ENCODE measurements at places on chromosomes 7 and 10.

DNA sequence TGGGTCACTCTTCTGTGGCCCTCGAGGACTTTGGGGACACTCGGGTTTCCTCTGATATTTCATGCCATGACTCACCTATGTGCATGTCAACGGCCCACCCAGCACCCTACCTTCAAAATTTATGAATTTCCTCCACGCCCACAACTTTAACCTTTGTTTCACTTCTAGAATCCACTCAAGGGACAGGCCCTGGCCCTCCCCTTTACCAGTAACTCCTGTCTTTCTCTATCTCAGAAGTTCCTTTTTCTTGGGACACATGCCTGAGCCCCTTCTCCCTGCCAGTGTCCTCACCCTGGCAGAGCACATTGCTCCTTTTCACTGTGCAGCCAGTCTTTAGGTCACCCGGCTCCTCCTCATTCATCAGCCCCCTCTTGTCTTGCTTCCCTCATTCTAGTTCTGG lies 282.5 kb upstream of the KLF6 start:
- no peak for DNase-seq

- peak; percentile 4 for DNase-seq
Observed at GRCh38 chr10:98086837-98087708, 47.4 kb upstream of the R3HCC1L start.

GRCh38 chr7:11847336-11847735 lies 15.3 kb upstream of the THSD7A start:
- no peak for DNase-seq

GRCh38 chr7:54477083-54477482 lies 65.1 kb upstream of the VSTM2A start:
- DNase-seq = no peak

DNA sequence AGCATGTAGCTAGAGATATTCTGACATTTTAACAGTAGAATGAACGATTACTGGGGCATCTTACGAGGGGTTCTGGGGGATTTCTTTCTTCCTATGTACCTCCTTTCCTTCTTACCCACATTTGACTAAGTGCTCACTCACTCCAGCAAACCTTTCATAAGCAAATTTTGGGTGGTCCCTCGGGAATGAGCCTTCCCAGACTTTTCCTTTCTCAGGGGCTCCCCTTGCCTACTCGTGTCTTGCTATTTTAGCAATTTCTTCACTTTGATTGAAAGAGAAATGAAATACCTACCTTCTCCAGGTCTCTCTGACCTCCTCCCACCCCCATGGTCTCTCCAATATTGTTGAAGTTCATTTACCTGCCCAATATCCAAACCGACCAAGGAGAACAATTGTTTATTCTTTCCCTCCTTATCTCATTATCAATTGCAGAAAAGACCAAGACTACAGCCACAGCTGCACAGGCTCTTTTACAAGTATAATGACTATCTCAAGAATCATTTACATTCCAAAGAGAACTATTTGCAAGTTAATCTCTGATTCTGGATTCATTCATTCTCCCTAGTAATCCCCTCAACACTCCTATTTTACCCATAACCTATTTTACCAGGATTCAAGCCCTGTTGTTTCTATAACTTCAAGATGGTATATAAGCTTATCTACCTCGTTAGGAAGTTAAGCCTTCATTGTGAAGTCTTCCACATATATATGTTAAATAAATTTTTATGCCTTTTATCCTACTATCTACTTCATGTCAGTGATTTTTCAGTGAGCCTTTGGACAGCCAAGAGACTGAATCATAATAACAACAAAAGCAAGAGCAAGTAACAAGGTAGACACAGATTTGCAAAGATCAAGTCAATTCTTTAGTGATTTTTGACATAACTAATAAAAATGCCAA lies 480.6 kb downstream of the IPMK start:
- DNase-seq = no peak

DNA sequence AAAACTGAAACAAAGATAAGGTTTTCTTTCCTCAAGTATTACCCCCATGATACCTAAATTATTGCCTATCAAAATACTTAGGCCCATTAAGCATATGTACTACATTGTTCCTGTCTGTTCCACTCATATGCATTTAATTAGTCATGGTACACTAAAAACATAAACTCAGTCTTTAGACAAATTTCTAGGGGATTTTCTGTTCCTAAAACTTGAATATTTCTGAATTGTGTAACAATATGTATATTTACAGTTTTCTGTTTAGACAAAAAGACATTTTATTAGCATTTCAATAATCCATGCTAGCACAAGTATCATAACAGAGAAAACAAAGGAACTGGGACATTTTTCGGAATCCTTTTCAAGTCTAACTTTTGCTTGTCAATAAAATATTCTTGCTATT lies 234.2 kb downstream of the CRPPA start:
- DNase-seq = no peak

DNA sequence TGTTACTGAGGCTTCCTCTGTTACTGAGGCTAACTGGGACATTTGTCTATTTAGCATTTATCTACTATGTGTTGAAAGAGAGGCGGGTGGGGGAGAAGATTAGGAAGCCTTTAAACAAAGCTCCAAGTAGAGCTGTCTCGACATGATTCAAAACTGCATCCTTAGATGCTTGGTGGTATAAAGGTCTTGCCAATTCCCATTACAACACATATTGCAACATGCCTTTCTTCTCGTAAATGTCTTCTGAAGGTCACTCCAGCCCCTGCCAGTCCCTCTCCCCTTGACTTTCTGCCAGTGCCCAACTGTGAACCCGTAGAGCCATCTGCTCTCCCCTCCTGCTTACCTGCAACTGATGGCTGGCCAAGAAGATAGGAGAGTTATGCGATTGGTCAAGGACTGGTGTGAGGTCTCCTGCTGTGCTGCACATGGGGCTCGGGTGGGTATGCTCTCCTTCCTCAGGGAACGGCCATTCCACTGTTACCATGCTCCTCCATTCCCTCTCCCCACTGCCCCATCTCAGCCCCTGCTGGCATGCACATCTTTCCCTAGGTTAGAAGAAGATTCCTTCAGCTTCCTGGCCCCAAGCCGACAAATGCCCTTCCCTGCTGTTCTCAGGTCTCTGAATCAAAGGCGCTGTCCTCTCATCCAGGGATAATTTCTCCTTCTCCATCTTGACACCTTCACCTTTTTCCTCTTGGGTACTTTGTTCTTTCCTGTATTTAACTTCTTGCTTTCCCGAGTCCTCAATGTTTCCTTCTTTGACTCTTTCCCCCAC lies 43.6 kb upstream of the ZNF32 start:
- DNase-seq = no peak

DNA sequence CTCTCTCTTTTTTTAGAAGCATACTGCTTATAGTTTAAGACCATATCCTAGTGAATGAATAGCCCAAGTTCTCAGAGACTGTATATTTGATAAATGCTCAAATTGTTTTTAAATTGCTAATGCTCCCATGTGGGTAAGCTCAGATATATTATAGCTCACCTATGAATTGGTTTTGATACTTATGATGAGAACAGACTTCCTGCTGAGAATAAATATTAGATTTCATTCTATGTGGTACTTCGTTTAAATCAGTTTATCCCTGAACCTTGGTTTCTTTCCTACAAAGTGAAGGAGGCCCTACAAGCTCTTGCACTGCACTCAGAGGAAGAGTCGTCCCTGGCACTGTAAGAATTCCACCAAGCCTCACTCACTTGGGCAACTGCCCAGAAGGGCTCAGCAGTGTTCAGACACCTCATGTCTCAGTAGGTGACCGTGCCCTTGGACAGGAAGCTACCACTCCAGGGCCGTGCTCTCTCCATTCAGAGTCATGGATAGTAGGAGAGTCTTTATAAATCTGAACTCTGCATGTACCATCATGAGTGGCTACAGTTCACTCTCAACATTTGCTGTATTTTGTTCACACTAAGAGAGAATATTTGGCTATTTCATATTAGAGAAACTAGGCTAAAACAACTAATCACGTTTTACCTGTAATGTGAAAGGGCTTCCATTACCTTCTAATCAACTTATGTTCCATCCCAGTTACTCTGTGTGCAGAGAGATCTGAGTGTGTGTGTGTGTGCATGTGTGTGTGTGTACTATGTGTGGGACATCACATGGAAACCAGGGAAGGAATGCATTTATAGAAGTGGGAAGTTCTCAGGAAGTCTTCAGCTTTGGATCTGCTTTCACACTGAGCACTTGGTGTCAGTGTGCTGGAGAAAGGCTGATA lies 93.8 kb downstream of the PTPRE start:
- no peak for DNase-seq

DNA sequence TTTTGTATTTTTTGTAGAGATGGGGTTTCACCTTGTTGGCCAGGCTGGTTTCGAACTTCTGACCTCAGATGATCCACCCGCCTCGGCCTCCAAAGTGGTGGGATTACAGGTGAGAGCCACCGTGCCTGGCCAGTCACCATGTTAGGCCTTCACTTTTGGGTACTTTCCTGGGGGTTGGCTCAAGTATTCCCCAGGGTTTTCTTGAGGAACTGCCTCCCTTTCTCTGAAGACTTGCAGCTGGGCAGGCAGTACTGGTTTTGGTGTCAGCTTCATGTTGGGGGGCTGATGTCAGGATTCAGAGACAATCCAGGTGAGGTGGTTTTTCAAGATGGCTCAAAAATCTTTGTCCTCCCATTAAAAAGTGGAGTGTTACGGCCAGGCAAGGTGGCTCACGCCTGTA lies 7.7 kb downstream of the ZNHIT1 start:
- no peak for DNase-seq

GRCh38 chr10:21347043-21347784 lies 178.3 kb downstream of the SKIDA1 start:
- DNase-seq = no peak

- DNase-seq = no peak
Observed at GRCh38 chr10:132166216-132166950, 20.4 kb upstream of the DPYSL4 start.

- DNase-seq = peak; percentile 85
Observed at GRCh38 chr7:105014693-105015389, 836 bp downstream of the KMT2E start.

GRCh38 chr7:117248829-117249228 lies 74.0 kb downstream of the WNT2 start:
- DNase-seq = no peak

DNA sequence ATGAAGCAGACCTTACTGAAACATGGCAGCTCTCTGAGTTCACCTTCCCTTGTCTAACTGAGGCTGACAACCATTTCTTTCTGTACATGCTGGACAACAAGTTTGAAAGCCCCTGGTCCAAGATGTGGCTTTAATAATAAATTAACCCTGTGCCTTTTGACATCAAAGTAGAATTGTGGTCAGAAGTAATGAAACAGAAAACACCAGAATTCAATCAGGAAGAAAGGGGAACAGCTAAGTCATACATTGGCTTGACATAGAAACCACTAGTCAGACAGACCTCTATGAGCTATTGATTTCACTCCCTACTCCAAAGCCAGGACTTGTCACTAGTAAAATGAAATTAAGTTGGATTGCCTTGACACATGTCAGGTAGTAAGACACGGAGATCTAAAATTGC lies 175.2 kb upstream of the ASAH2 start:
- no peak for DNase-seq

DNA sequence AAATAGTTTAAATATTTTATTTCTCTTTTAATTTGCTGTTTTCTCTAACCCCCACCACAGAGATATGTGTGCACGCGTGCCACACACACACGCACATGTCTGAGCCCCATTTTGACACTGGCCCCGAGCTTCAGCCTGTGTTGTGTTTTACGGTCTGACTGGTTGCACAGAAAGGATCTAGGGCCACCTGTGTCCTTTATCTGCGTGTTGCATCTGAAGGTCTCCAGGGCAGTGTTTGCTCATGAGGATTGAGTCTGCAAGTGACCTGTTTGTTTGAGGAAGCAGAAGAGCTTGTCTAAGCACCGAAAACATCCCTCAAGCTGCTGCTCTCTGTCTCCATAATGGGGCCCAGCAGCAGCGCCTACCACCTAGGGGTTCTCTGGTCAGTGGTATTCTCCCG lies 266.4 kb upstream of the LYZL1 start:
- DNase-seq = no peak

GRCh38 chr7:143183024-143183423 lies at the start of gene TAS2R39:
Gene TAS2R39, plus strand, starts transcription at chr7:143183419. Its CDS starts 0 bp downstream, at chr7:143183419.
- DNase-seq = no peak

DNA sequence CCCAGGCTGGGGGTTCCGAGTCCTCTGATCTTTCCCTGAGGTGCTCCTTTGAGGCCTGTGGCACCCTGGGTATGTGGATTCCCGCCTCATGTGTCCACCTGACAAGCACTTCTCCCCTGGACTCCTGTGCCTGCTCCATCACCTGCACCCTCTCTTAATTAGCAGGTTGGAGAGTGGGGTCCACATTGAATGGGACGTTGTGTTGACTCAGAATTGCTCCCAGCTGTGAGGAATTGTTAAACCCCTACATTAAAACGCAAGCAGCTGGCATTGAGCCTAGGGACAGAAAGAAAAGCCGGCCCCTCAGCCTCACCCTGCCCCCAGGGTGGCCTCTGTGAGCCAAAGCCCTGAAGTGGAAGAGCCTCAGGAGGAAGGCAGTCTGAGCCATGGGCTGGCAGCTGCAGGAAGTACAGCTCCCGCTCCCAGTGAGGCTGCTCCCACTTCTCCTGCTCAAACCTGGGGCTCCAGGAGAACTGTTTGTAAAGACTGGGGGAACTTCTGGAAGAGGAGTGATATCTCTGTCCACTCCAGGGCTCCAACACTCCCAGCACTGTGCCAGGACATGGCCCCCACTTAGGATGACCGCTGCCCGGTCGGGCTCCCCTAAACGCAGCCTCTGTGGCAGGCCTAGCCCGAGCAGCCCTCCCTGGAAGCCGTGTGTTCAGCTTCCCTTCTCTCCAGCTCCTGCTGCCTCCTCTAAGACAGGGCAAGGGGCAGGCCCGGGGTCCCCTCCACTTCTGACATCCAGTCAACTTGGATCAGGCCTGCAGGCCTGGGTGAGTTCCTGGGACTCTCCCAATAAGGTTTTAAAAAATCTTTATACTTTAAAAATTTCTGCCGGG lies 1.8 kb upstream of the OPN4 start:
- DNase-seq = no peak

DNA sequence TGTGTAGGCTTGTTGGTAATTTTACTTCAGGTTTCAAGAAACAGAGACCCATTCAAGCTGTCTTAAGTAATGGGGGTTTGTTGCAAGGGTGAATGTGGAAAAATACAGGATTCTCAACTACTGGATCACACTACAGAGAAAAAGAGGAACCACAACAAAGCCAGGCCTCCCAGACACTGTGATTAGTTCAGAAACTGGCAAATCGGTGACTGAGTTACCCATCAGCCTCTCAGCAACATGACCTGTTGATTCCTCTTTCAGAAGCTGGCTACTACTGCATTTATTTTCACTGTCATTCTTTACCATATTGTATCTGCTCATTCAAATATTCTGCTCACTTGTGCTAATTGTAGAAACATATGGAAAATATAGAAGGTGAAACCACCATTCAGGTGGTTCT lies 16.0 kb downstream of the CCDC71L start:
- peak; percentile 28 for DNase-seq

DNA sequence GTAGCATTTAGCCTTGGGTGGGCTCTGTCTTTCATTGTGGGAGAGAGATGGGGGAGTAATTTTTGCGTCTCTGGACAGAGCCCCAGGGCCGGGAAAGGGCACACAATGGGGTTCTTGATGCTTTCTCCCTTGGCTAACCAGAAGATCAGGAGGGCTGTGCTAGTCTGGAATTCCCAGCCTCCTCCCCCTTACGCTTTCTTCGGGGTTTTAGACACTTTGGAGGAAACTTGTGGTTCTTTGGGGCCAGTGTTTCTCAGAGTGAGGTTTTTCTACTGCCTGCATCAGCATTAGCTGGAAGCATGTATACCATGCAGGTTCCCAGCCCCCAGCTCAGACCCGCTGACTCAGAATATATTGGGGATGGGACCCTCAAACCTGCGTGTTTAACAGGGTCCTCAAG lies 7.0 kb downstream of the NEURL1 start:
- DNase-seq = no peak

Measured in hematopoietic multipotent progenitor cell treated with erythropoietin and hydrocortisone succinate and interleukin-3 and kit ligand, for 6 days (in vitro differentiated cells).